Stomach (tissue), 19 donors: ENCODE measurements at places on chromosomes 3 and 15. TPM values are rescaled to one million over a fixed set of nuclear protein-coding genes. Genes with fewer than 3 reads are reported as not detected.

The SLC28A1 gene
- not detected for total RNA-seq

The CIB2 gene
- total RNA-seq: 1.3 TPM

The EMC7 gene
- 23.2 TPM for total RNA-seq

The IGF2BP2 gene
- total RNA-seq: 44.6 TPM

DNA sequence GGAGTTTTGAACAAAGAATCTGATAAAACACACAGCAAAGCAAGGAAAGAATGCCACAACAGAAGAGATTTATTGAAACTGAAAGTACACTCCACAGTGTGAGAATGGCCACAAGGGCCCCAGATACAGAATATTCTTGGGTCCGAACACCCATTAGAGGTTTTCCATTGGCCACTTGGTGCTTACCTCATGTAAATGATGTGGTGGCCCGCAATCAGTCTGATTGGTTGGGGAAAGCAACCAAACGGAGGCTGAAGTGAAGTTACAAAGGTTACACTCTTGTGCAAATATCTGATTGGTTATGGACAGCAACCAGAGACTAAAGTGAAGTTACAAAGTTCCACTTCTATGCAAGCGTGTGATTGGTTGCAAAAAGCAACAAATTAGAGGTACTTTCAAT lies 20.4 kb downstream of the NSUN3 start:
- H3K36me3 ChIP-seq: peaks cover 36% of the 10 kb centered on the region
- H3K27ac ChIP-seq: no peak overlapping the region
- H3K4me1 ChIP-seq: peaks cover 10% of the 10 kb centered on the region
- H3K27me3 ChIP-seq: no peaks in the 10 kb centered on the region
- no peak for DNase-seq

GRCh38 chr15:29889542-29890329 lies 67.5 kb upstream of the TJP1 start:
- H3K27me3 ChIP-seq: no peaks in the 10 kb centered on the region
- no peaks in the 10 kb centered on the region for H3K4me1 ChIP-seq
- H3K36me3 ChIP-seq: no peaks in the 10 kb centered on the region
- no peak for DNase-seq
- no peak overlapping the region for H3K4me3 ChIP-seq

- no peaks in the 10 kb centered on the region for H3K36me3 ChIP-seq
- DNase-seq: no peak
- no peak overlapping the region for H3K4me3 ChIP-seq
- no peak overlapping the region for H3K27ac ChIP-seq
- no peaks in the 10 kb centered on the region for H3K27me3 ChIP-seq
- no peaks in the 10 kb centered on the region for H3K4me1 ChIP-seq
These were observed 153.5 kb downstream of the CLSTN2 start for GRCh38 chr3:140088513-140088912.

DNA sequence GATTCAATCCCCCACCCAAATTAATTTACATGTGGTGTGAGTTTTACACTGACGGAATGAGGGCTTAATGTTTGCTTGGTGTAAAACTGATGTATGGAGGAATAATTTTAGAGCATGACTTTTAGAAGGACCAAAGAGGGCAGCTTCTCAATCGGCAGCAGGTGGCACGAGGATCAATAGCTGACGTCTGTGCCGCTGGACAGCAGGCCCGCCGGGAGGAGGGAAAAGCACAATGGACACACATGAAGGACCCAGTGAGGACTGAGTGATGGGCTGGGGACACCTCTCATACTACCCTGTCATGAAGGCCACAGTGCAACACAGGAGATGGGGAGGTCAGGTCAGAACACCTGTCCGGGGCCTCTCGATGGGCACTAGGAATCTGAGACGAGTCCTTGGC lies 61.4 kb upstream of the NSMCE3 start:
- H3K27ac ChIP-seq: no peak overlapping the region
- no peaks in the 10 kb centered on the region for H3K36me3 ChIP-seq
- no peaks in the 10 kb centered on the region for H3K4me1 ChIP-seq
- H3K4me3 ChIP-seq: no peak overlapping the region
- DNase-seq: no peak
- H3K27me3 ChIP-seq: peaks cover 8% of the 10 kb centered on the region

GRCh38 chr3:7518026-7518425 lies 657.1 kb downstream of the GRM7 start:
- no peak for DNase-seq
- H3K27me3 ChIP-seq: no peaks in the 10 kb centered on the region
- no peaks in the 10 kb centered on the region for H3K4me1 ChIP-seq
- no peak overlapping the region for H3K27ac ChIP-seq
- H3K36me3 ChIP-seq: no peaks in the 10 kb centered on the region
- no peak overlapping the region for H3K4me3 ChIP-seq

- no peaks in the 10 kb centered on the region for H3K36me3 ChIP-seq
- peak overlapping the region; percentile 75 for H3K4me3 ChIP-seq
- peak overlapping the region; percentile 96 for H3K27ac ChIP-seq
- DNase-seq: peak; percentile 58
- H3K4me1 ChIP-seq: peaks cover 26% of the 10 kb centered on the region
These were observed 2.1 kb downstream of the MAGI1 start for GRCh38 chr3:66036586-66037148.

- no peak overlapping the region for H3K4me3 ChIP-seq
- H3K27me3 ChIP-seq: no peaks in the 10 kb centered on the region
- no peaks in the 10 kb centered on the region for H3K36me3 ChIP-seq
- DNase-seq: no peak
- H3K4me1 ChIP-seq: no peaks in the 10 kb centered on the region
- H3K27ac ChIP-seq: no peak overlapping the region
These were observed 46.2 kb downstream of the CHL1 start for GRCh38 chr3:242602-243355.
